ENCODE measurements at places on chromosomes 2 and 18.

DNA sequence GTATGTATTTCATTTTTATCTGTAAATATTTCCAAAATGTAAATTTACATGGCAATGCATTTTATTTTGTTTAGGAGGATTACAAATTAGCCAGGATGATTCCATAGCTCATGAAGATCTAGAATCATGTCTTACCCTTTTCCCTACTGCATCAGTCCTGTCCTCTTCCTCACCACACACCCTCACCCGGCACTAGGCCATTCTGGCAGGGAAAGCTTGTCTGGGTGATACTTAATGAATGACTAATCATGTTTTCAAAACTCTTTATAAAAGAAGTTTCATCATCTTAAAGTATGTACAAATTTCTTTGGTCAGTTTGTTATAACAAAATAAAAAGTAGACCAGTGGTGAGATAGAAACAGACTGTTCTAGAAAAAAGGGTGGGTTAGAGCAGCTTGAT lies 283.3 kb upstream of the VWC2L start:
- DNase-seq: no peak

DNA sequence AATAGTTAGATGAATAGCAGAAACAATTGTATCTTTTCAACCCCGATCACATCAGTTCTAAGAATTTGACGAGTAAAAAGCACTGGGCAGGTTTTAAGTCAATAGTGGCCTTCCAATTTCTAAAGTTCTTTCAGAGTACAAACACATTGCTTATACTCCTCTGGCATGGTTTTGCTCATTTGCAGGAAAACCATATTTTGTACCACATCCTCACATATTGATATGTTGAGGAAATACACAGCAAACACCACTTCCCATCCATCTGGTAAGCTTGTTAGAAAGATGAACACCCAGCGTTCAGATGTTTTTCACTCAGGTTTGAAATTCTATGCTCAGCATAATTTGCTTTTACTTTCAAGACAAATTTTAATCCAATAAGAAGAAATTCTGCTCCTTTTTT lies 344.6 kb upstream of the ACVR2A start:
- DNase-seq: no peak

GRCh38 chr18:47793609-47794008 lies 136.8 kb downstream of the SMAD2 start:
- no peak for DNase-seq

GRCh38 chr18:74472312-74472711 lies 15.2 kb upstream of the DIPK1C start:
- no peak for DNase-seq

DNA sequence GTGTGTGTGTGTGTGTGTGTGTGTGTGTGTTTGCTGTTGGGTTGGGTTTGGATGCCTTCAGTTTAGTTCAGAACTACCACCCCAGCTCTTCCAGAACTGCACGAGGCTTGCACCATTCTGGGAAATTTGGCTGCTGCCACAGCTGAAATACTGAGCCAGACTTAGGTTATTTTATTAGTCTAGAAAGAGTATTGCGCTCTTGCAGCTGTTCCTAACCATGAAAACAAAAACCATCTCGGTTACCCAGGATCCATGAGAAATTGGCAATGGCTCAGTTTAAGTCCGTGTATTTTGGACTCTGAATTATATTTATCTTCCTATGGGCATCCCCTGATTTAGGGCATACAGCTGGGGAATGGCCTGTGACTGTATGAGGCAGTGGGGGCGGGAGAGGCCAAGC lies 83.2 kb downstream of the TANC1 start:
- no peak for DNase-seq

DNA sequence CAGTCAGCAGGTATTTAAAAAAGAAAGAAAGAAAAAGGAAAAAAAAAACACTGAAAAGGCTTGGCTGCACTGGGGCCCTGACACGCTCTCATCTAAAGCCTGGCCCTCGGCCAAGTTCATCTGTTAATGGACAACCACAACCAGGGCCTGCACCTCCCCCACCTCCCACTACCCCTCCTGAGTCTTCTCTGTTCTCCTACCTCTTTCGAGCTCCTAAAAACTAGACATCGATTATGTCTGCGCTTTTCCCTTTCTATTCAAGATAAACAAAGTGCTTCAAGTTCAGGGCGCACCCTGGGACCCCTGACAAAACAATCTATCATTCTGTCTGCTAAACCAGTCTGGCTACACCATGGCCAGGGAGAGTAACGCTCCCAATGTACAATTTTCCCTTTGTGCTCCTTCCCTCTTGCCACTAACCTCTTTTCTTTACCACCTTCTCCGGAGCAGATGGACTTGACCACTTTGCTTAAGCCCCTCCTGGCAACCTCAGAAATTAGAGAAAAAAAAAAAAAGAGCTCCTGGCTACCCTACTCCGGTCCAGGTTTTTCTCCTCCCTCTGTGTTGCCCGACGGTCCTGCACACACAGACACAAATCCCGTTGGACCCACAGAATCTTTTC lies 22.7 kb downstream of the BCL11A start:
- DNase-seq: no peak

- DNase-seq: no peak
Observed at GRCh38 chr2:68244456-68244855, 7.9 kb downstream of the PPP3R1 start.

DNA sequence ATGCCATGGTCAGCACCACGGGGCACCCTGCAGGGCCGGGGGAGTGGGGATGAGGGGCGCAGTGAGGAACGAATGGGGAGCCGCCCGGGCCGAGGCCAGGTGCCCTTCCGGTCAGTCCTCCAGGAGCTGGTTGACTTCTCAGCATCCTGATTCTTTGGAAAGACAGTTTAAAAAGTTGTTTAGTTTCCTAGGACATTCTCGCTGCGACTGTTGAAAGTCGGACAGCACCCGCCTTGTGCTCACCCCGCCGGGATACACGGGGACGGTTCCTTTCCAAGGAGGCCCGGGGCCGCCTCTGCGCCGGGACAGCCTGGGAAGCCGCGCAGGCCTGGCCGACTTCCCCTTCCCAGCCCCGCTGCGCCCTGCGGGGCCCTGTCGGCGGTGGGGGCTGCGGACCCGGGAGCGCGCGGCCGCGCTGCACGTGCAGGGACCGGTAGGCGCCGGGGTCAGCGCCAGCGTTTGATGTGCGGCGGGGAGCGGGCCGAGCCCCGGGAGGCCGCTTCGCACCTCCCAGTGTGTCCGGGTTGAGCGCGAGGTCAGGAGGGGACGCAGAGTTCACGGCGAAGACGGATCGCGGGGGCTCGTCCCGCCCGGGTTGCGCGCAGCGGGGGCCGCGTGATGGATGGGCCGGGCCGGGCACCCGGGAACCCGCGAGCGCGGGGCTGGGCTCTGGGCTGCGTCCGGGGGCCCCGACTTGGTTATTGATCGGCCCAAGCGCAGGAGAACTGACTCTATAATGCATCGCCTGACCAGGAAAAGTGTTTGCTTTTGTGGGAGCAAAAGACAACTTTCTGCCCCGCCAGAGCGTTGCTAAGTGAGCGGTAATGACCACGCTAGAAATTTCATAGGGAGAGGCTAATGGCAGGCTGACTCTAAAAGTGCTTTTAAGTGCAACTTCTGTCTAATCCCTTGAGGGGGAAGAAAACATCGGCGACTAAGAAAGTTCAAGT lies 28.0 kb upstream of the SMIM21 start:
- peak; percentile 23 for DNase-seq

DNA sequence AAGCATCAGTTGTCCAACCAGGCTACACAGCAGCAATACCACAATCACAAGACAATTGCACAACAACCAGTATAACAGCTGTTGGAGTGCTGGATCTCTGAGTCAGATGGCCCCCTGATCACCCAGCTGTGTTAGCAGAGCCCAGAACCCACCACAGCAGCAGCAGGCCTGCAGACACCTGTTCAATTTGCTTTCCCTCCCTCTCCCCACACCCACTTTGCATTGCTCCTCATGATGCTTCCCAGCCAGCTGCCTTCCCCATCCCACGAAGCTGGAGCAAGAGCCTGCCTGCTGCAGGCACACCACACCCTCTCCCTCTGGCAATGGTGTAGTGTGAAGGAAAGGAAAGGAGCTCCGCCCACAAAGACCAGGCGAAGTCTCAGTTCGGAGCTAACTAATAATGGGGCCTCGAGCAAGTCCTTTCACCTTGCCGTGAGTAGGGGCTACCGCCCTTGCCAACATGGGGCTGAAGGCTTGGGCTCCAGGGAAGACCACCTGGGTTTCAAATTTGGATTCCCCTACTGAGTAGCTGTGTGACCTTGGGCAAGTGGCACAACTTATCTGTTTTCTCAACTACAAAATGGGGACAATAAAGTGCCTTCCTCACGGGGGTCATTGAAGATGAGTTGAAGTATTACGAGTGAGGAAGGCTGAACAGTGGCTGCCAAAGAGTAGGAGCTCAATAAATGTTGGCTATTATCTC lies 19.4 kb upstream of the ZBTB7C start:
- DNase-seq: no peak

DNA sequence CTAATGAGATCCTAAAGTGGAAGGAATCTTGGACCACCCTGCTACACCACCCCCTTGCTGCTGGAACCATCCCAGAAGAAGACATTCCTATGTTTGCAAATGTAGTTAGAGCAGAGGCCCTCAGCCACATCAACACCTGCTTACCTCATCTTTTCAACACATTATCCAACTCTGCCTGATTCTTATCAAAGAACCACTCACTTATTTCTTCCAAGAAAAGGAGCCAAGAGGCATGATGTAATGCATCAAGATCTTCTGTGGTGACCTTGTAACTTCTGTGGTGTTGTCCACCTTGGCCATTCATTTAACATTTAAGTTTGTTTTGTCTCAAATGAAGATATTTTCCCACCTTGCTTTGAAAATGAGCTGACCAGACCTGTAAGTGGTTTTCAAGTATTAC lies 338.1 kb downstream of the CTNNA2 start:
- DNase-seq: no peak

DNA sequence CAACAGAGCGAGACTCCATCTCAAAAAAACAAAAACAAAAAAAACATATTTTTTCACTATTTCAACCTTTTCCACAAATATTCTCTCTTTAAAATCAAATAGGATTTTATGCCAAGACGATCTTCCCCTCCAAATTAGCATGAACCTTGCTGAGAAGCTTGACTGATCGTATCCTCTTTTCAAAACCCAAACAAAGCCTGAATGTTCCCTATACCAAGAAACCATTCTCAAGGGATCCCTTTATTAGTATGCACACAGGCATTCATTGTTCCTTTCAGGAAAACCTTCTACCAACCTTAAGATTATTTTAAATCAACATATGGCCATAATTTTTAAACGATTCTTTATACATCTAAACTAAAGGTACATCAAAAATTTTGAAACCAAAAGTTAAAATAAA lies 6.3 kb downstream of the SPIRE1 start:
- no peak for DNase-seq

GRCh38 chr2:143955401-143956065 lies 564.4 kb downstream of the ZEB2 start:
- DNase-seq: no peak

DNA sequence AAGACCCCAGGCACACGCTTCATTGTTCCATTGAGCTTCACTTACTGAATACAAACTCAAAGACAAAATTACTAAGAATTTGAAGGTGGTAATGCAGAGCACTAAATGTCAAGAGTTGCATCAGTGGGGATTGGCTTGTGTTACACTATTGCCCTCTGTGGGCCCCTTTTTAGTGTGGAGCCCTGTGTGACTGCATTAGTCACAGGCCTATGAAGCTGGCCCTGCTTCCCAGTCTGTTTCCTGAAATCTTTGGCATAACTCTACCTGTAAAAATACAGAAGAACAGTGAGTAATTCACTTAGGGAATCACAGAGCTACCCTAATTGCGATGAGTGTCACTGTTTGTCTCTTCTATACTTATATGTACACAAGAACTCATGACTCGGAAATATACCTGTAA lies 40.0 kb upstream of the STPG4 start:
- no peak for DNase-seq

- DNase-seq: no peak
Observed at GRCh38 chr18:23462876-23463275, 9.8 kb downstream of the RIOK3 start.

DNA sequence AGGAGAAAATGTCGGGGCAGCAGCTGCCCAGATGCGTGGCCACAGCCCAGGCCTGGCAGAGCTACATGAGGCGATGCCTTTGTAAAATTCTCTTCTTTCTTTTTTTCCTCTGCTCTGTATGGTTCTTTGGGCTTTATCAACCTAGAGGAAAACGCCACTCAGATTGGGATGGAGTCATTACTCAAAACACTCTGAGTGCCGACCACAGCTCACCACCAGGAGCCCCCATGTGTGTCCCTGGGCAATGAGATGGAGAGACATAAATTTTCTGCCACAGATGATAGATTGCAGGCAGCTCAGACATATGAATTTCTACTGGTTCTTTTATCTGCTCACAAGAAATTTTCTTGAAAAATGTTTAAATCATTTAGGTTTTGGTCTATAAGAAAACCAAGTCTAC lies 56.0 kb downstream of the PARD6G start:
- DNase-seq: no peak

GRCh38 chr2:13806539-13806938 lies 826.0 kb upstream of the LRATD1 start:
- DNase-seq: no peak

DNA sequence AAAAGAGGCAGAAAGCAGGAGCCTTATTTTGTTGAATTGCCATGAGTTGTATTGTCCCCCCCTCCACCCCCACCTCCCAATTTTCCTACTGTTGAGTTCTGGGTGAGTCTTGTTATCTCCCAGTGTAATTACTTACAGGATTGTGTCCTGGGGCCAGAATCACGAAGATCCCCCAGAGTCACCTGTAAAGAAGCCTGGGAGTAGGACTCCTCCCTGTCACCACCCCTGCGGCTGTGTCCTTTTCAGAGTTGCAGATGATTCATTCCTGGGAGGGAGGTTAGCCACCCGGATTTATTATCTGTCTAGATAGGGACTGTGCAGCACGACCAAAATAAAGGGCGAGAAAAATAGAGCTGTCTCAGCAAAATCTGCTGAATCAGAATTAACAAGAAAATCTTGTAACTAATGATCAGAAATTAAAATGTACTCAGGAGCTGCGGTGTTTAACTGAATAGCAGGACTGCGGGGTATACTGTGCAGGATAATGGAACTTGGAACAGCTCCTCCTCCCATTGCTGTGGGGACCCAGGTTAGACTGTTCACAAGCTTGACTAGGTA lies 81.7 kb upstream of the CAPN13 start:
- no peak for DNase-seq

All from neuronal stem cell (in vitro differentiated cells).